Activated CD4-positive, CD25-positive, alpha-beta regulatory T cell (primary cell): ENCODE measurements at places on chromosomes 5 and 9.
A peak's percentile ranks its signal among the peaks of the same experiment; 100 is the strongest.

DNA sequence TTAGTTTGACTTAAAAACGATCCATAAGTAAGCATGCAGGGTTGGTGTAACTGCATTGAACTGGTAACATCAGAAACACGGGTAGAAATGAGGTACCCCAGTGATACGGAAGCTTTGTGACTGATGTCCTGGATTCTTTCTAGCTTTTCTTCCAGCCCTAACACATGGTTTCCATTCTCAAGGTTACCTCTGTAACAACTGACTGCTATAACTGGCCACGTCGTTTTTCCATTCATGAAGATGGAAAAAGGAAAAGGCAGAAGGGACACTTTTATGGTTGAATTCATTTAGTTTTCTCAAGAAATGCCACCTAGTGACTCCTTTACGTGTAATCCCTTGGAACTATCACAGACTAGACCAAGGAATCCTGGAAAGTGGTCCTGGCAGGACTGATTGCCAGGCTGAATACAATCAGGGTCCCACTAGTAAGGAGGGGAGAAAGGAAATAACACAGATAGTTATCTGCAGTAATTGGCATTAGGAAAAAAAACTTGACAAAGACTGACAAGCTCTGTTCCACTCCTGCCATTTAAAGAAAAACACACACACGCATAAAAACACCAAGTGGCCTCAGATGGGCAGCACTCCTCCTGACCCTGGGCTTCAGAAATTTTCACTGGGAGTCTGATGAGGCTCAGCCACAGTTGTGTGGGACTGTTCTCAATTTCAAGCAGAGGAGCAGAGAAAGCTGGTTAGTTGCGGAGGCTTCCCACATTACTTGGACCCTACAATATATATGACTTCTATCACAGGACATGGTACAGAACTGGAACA lies 77.5 kb upstream of the ZNF169 start:
- DNase-seq, result no peak

DNA sequence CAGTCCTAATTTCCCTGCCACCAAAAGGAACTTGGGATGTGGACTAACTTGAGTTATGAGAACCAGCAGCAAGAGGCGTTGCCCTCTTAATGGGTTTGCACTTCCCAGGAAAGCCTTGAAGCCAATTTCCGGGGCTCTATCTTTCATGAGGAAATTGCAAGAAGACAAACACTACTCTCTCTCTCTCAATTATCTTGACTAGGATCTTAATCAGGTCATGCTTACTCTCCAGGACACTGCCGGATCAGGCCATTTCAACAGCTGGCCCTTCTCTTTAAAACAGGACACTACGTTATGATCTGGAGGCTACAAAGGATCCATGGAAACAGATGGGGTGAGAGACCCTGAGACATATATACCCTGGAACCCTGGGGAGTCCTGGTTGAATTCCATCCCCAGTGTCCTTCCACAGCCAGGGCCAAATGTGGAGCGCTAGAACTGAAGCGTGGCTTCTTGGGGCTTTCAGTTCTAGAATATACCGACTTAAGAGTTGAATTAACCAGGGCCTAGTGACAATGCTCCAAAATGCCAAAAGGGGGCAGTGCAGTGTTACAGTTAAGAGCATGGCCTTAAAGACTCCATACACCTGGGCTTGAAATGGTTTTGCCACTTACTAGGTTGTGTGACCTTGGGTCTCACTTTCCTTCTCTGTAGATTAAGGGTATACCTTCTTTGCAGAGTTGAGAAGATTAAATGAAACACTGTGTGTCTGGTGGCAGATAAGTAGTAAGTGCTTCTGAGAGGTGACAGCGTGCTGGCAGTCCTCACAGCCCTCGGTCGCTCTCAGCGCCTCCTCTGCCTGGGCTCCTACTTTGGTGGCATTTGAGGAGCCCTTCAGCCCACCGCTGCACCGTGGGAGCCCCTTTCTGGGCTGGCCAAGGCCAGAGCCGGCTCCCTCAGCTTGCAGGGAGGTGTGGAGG lies 21.1 kb downstream of the FAM219A start:
- DNase-seq, result peak; percentile 31

GRCh38 chr5:90406466-90406865 lies 3.1 kb downstream of the CETN3 start:
- no peak for DNase-seq

- no peak for DNase-seq
These were observed 109.8 kb downstream of the HMHB1 start for GRCh38 chr5:143921525-143922311.

DNA sequence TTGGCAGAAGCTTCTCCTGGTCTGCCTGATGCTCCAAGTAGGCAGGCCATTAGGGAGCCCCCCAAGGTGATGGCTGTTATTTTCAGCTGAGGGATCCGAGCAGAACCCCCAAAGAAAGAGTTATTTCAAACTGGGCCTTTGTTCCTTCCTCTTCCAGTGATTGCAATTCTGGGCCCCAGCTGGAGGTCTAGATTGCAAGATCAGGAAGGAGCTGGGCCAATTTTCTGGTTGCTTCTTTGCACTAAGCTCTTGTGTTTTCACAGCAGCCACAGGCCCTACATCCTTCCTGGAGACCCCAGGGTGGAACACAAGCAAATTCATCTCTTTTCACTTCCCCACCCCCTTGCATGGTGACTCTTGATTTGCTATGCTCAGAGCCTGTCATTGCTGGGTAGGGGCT lies 215.0 kb downstream of the SEMA6A start:
- no peak for DNase-seq

- DNase-seq, result no peak
These were observed 331.9 kb upstream of the RFX3 start for GRCh38 chr9:3857673-3858072.

DNA sequence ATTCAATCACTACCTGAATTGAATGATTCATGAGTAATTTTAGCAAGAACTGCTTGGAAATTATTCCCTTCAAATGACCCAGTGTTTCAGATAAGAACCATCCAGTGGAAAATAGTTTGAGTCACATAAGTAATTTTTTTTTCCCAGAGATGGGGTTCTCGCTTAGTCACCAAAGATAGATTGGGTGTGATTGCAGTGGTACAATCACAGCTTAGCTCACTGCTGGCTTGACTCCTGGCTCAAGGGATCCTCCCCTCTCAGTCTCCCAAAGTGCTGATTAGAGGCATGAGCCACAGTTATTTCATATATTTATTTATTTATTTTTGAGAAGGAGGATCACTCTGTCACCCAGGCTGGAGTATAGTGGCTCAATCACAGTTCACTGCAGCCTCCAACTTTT lies 574.5 kb upstream of the ARRDC3 start:
- no peak for DNase-seq

DNA sequence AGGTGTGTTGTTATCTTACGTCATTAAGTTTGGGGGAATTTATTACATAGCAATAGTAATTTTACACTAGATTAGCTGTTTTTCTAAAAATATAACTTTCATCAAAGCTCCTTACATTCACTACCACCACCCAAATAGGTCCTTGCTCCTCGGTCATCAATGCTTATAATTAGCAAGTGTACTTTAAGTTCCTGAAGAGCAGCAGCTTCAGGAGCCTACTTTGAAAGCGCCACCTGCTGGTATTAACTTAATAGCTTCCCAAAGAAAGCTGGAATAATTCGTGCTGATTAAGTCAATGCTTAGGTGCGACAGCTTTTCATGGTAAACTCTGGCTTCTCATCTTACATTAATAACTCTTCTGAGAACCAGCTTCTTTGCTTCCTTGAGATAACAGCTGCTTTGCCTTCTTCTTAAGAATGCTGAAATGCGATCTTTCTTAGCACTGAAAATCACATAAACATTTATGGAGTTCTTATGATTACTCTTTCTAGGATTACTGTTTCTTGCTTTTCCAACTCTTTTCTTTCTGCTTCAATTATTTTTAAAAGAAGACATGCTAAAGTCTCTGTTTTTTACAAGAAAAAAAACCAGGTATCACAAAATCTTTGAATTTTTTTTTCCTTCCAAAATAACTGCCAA lies 10.0 kb upstream of the C5 start:
- no peak for DNase-seq

DNA sequence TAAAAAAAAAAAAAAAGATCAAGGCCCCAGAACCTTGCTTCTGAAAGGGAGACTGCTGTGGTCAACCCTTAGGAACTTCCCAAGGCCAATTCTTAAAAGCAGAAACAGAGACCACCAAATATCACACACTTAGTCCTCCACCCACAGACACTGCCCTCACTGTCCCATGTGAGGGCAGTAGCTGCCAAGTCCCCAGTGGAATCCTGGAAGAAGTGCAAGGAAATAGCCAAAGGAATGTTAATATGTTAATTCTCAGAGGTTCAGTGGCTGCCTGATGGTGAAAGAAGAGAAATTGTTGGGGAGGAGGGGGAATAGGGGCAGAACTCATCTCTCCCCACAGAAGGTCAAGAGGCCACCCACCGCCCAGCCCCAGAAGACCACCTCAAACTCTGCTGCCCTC lies 23.1 kb downstream of the FSTL4 start:
- no peak for DNase-seq

GRCh38 chr9:3479514-3480352 lies 46.1 kb downstream of the RFX3 start:
- DNase-seq, result no peak

DNA sequence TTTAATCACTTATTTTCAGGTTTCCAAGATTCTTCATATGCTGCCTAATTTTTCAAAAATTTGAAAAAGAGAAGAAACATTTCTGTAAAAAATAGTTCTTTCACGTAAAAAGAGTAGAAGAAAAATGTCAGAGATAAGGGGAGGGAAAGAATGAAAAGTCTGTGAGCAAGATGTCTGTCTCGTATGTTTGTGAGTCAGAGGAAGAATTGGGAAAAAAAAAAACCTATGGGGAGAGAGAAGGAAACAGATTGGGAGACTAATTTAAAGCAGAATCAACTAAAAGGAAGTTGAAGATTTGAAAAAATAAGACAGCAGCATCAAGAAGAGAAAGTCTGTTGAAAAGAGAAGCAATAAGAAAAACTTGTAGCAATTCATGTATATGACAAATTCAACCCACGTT lies 456.3 kb downstream of the HINT1 start:
- DNase-seq, result no peak
